HTR-8/SVneo (cell line): ENCODE measurements at places on chromosomes 1 and 21.
A peak's percentile ranks its signal among the peaks of the same experiment; 100 is the strongest.

DNA sequence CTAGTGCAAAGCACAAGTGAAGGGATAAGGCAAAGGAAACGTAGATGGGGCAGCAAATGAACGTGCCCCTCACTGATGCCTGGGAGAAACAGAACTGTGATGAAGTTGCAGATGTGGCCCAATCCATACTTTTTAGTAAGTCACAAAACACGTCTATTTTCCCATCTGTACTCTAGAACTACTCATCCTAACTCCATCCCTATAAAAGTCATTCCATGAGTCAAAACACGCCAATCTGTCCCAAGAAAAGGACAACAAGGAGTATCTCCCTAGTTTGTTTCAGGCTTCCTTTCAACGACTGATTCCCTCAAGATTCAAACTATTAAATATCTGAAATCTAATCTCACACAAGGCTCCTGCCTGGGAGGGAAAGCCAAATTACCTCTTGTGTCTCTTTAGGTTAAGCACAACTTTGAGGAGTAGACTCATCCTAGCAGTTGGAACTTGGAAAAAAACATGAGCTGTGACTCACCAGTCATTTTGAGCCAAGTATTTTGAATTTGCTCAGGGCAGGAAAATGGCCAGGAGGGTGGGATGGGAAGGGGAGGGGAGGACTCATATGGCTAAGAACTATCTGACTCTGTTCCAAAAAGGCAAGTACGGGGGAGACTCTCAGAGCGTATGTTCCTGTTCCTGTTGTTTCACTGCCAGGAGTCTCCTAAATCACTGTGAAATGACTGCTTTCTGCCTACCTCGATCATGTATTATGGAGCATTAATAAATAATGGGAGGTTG lies 214.5 kb upstream of the CAMK1G start:
- peak; percentile 58 for DNase-seq

DNA sequence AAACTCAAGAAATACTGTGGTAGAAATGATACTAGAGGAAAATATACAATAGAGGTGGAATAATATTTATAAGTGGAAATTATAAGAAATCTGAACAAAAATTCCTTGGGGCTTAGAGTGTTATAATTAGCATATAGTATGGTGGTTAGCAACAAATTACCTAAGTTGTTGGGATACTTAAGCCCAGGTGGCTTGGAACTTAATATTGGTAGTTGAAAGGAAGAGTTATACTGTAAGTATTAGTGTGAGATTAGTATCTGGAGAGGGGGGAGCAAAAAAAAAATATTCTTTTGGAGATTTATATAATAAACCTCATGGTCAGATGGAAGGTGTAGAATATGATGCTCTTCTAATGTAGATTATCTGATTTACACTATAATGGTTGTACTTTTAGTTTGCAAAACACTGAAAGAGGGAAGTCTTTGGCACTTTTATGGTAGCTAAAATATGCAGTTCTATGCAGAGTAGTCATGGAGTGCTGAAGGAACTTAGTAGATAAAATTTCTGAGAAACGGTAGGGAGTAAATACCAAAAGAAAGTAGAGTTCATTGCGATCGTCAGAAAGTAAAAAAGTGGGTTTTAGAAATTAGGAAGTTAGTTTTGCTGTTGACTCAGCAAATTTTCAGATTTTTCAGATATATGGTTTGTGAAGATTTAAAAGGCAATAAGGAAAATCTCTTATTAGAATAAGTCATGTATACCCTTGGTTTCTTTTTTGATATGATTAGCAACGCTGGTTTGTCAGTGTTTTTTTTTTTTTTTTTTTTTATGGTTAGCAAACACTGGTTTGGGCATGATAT lies 45.7 kb downstream of the MTF2 start:
- no peak for DNase-seq

DNA sequence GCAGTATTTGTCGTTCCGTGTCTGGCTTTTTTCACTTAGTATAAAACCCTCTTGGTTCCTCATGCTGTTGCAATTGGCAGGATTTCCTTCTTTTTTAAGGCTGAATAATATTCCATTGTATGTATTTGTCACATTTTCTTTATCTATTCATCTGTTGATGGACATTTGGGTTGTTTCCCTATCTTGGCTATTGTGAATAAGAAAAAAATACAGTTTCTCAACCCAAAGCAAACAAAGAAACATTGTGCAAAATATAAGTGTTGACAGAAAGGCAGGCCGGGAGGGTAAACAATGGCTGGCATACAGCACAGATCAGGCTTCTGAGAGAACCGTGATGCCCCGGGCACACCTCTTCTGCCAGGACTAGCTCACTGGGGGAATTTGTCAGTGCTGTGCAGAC lies 26.9 kb downstream of the NENF start:
- no peak for DNase-seq

GRCh38 chr1:153437236-153437635 lies 20.9 kb downstream of the S100A7A start:
- no peak for DNase-seq

DNA sequence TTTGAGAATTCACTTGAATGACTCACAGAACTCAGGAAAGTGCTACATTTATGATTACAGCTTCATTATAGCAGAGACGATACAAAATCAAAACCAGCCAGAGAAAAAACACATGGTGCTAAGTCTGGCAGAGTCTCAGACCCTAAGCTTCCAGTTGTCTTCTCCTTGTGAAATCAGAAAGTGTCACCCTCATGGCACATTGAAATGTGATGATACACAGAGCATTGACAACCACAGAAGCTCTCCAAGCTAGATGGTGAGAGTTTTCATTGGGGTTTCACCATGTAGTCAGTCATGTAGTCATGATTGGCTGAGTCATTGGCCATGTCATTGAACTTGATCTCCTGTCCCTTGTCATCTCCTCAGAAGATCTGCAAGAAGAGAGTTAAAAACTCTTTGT lies 526.6 kb downstream of the MRPL39 start:
- DNase-seq = no peak
